ENCODE measurements at places on chromosomes 7 and 10.
A peak's percentile ranks its signal among the peaks of the same experiment; 100 is the strongest.

DNA sequence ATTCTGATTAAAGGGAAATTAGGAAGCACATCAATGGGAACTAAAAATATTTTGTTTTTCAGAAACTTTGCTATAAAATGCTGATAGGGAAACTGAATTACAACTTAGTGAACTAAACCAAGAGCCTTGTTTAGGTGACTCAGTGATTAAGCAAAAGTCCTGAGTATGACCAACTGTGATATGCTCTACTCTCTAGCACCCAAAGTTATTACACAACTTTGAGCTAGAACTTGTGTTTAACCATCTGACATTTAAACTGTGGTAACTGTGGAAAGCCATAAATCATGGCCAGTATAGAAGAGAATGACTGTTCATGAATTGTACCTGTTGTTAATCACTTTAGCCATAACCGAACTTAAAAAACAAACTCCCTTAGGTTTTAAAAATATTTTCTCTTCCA, 127.4 kb downstream of the ZNF365 start:
- no peak for DNase-seq

- DNase-seq, result no peak
Observed at GRCh38 chr10:133274751-133275683, 1.7 kb downstream of the ADAM8 start.

DNA sequence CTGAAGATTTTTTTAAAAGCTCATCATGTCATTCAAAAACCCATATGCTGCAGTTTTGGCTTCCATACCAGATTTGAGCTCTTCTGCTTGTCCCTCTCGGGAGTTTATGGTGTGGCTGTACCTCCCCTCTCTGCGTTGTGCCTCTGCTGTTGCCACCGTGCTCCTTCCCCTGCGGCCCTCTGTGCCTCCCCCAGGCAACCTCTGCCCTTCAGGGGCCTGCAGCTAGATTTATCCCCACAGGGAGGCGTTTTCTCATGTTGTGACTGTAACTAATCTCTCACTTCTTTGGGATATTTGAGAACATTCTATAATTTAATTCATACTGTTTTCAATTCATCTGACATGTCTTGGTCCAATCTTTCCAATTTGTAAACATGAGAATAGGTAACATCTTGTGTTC, 52.7 kb downstream of the TASOR2 start:
- DNase-seq, result no peak

DNA sequence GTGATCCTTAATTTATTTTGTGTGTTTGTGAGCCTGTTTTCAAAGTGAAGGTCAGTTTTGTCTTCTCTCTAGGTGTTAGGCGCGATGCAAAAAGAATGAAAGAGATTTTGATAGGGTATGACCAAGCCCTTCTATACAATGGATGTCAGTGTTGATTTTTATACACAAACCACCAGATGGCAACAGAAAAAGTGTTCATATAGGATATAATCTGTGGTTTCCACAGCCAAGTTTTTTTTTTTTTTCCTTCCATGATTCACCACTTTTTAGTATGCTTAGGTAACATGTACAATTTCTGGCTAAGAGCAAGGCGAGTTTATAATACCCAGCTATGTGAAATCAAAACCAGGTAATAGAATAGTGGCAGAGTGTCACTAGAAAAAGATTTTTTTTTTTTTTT, 8.1 kb downstream of the SDK1 start:
- DNase-seq, result no peak

DNA sequence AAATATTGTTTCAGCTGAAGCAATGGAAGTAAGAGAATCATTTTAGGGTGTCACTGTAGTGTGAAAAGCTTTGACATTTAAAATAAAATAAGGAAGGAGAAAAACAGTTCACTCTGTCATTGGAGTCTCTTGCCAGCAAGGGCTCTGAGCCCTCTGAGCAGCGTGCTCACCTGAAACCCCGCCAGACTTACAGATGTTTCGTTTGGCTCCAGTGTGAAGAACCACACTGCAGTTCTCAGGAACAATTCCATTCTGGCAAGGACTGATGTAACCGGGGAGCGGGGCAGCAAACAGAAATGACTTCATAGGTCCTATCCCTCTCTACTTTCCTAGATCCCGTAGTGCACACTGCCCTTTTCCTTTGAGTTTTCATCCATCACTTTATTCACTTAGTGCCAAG, 164.3 kb downstream of the CELF2 start:
- DNase-seq, result no peak

GRCh38 chr7:23700046-23700445, 10.0 kb upstream of the STK31 start:
- DNase-seq, result no peak

- DNase-seq, result no peak
Observed at GRCh38 chr7:43076189-43076605, 36.2 kb upstream of the HECW1 start.

DNA sequence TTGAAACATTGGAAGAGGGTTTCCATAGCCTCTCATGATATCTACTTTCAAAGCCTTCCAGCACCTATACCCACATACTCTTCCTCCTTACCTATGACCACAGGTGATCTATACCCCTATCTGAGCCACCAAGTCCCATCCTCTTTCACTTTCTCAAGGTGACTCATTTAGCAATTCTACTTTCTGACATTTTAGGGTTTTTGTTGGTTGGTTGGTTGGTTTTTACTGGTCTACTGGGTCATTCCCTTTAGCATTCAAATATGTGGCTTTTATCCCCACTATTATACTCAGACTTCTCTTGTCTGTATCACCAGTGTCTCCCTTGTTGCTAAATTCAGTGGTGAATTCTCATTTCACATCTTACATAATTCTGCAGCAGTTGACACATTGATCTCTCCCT, 130.4 kb upstream of the STEAP4 start:
- DNase-seq, result no peak

GRCh38 chr7:47460251-47460989, 121.5 kb downstream of the TNS3 start:
- peak; percentile 16 for DNase-seq

DNA sequence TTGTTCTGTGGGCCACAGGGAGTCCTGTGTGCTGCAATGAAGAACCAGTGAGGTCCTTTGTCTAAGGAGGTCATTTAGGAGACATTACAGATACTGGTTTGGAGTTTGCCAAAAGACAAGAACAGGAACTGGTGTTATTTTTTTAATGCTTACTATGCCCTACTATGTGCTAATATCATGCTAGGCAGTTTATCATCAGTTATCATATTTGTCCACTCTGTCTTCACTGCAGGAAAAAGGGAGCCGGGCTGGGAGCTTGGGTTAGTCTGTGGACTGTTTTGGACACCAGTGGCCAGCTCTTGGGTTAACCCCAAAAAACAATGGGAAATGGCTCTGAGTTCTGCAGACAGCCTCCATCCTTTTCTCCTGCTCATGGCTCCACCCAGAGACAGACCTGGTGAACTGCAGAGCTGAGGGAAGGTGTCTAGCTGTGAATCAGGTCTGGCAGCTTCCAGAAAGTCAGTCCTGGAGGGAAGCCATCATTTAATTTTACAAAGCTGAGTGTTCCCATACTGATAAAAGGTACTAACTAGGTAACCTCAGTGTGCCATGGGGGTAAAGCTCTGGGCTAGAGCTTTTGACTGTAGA, 101.2 kb upstream of the ZNF746 start:
- peak; percentile 38 for DNase-seq

- no peak for DNase-seq
Observed at GRCh38 chr7:93119191-93119905, 1.6 kb upstream of the SAMD9 start.

- DNase-seq, result peak; percentile 53
Observed at GRCh38 chr7:1040790-1041189, 3.6 kb upstream of the GPR146 start.

- no peak for DNase-seq
Observed at GRCh38 chr7:116708248-116708647, 36.3 kb downstream of the MET start.

GRCh38 chr7:111982133-111982532, 224.1 kb downstream of the DOCK4 start:
- no peak for DNase-seq

GRCh38 chr10:36903040-36903439, 222.4 kb upstream of the ANKRD30A start:
- DNase-seq, result no peak

DNA sequence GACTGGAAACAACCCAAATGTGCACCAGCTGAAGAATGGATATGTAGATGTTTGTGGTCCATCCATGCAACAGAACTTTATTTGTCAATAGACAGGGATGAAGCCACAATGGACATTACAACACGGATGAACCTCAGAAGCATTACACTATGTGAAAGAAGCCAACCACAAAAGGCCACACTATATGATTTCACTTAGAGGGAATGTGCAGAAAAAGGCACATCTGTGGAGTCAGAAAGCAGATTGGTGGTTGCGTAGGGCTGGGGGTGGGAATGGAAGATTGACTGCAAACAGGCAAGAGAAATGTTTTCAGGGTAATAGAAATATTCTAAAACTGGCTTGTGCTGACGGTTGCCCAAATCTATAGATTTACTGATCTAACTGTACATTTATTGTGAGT, 34.3 kb upstream of the WASHC2A start:
- DNase-seq, result no peak

- DNase-seq, result no peak
Observed at GRCh38 chr7:123190109-123190831, 9.5 kb downstream of the SLC13A1 start.

Measured in WERI-Rb-1 (cell line).